Activated effector memory CD4-positive, alpha-beta T cell treated with Interleukin-2 at 50 U/mL for 16 hours (primary cell): ENCODE measurements at places on chromosomes 11 and 22.

- DNase-seq: no peak
Measured at GRCh38 chr22:39277142-39277607, 32.4 kb upstream of the PDGFB start.

- DNase-seq: no peak
Measured at GRCh38 chr11:126257764-126258163, 10.9 kb downstream of the SRPRA start.

DNA sequence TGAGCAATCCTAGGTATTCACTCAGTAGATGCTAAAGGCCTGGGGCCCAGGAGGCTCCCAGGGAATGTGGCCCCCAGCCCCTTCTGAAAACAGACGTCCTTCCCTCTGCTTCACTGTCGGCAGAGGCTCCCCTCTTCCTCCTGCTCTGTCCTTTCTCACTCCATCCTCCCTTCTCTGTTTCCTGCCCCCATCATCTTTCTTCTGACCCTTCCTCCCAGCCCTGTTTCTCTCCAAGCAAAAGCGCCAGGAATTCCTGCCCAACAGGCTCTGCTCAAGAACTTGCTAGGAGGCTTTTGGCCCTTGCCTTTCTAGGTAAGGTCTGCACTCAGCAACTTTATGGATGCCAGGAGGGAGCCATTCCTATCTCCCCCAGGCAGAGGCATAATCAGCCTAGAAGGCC is 300.5 kb downstream of the NTM start:
- no peak for DNase-seq

DNA sequence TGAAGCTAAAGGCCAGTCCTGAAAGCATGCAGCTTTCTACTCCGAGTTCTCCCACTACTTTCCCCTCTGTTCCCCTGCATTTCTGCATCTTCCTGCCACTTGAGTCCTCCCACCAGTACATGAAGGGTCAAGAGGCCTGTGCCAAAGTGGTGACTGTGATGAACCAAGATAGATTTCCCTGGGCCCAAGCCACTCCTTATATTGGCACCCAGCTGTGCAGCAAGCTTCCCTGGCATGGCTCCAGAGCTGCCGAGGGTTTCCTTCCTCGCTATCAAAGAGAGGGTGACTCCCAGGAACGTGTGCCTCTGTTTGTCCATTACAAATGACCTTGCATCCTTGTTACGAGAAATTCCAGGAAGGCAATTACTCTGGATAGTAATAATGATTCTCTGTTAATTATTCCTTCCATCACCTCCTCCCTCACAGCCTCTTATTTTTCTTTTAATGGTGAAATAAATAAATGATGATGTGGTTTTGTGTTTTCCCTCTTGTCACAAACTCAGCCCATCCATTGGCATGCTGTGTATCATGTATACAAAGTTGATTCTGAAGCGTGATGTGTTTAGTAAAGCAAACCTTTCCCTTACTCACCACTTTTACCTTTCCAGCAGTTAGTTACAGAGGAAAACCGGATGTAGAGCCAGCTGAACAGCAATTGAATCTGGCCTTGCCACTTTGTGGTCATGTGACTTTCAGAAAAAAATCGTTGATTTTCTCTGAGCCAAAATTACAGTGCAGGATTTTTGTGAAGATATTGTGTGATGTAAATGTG is 8.3 kb downstream of the SRSF8 start:
- DNase-seq: no peak

DNA sequence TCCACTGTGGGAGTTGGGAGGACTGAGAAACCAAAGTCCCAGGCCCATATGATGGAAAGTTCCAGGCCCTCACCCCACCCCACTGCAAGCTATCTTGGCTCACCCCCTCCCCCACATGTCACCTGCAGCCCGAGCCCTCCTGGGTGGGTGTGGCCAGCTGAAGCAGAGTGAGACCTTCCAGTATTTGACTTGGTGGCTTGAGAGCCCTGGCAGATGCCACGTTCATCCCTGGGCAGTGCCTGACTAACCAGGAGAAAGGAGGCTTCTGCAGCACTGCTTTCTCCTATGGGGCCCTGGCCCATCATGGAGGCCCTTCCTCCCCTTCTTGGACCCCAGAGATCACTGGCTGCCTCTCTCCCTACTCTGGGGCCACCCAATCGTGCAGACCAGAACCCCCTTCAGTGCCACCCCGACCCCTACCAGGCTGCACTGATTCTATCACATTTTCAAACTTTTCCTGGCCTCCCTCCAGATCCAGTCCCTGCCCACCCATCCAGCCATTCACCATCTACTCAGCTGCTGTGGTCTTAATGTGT is 38.1 kb upstream of the WNT11 start:
- no peak for DNase-seq

DNA sequence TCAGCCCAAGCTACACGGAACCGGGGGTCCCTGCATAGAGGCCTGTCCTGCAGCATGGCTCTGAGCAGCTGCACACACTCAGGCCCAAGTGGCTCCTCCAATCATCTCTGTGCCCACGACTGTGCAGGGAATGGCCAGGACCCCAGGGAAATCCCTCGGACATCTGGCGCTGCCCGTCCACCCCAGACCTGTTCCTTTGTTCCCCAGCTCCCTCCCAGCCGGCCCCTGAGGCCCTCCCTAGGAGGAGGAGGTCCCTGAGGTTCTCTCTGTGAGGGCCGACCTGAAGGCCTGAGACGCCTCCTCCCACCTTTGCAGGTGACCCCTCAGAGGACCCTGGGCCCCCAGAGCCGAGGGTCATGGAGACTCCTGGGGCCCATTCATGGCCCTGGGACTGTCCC is 1.1 kb downstream of the MLC1 start:
- no peak for DNase-seq

GRCh38 chr22:20425566-20426258 is 11.9 kb downstream of the SCARF2 start:
- no peak for DNase-seq

DNA sequence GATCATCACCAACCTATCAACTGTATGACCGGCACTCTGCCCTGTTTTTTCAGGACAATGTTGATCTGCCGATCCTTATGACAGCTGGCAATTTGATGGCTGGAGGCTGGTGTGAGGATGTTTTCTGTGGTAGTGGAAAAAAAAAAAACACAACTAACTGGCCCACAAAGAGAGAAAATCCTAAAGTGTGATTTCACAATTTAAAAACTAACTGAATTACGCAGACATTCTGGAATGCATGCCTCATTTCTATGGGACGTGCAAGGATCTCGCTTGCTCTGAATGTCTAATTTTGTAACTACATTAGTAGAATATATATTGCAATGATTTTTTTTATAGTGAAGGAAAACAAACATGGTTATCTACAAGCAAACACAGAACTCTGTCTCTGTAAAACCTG is 590.5 kb downstream of the ETS1 start:
- DNase-seq: no peak

GRCh38 chr11:40032331-40032730 is 1427.1 kb downstream of the LRRC4C start:
- DNase-seq: no peak

- DNase-seq: no peak
Measured at GRCh38 chr11:13116491-13116890, 107.4 kb downstream of the RASSF10 start.

GRCh38 chr11:69635195-69635594 is 5.8 kb upstream of the CCND1 start:
- no peak for DNase-seq

- DNase-seq: no peak
Measured at GRCh38 chr11:116984186-116984585, 114.0 kb downstream of the SIK3 start.

GRCh38 chr22:49621601-49622210 is 206.0 kb downstream of the BRD1 start:
- DNase-seq: no peak

DNA sequence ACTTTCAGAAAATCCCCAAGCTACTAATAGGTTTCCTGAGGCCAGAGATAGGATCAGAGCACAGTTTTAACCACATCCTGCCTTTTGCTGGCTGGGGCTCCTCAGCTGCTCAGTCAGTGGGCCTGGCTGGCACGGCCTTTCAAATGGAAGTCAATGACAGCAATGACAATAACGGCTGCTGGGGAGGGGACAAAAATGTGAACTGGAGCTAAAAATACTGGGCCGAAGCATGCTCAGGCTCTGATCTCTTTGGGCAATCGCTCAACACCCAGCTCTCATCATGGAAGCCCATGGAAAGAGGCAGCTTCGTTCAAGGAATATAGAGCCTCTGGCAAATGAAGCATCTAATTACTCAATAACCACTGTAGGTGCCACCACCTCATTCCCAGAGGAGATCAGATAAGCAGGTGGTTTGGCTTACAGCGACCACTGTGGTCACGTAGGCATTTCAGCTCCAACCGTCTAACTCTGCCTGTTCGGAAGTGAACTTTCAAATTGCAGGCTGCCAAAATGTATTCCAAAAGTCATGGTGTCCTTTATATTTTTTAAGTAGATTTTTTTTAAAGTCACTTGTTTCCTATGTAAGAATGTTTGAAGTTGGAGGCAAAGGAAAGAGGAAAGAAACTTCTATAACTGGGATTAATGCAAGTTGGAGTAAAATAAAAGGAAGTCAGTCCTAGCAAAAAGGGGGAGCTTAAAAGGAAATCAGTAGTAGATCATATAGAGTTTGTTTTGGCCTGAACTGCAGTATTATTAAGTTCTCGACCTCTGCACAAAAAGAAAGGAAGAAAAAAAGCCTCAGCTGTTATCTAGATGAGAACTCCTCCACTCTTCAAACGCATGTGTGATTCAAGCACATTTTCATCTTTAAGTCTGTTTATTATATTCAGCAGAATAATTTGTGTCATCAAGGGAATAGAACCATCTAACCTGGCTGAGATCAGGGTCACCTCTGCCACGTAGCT is 14.1 kb downstream of the WT1 start:
- DNase-seq: peak; percentile 34

GRCh38 chr22:33272180-33272579 is 214.0 kb upstream of the SYN3 start:
- DNase-seq: no peak

- DNase-seq: no peak
Measured at GRCh38 chr11:42631220-42631843, 680.5 kb upstream of the API5 start.

DNA sequence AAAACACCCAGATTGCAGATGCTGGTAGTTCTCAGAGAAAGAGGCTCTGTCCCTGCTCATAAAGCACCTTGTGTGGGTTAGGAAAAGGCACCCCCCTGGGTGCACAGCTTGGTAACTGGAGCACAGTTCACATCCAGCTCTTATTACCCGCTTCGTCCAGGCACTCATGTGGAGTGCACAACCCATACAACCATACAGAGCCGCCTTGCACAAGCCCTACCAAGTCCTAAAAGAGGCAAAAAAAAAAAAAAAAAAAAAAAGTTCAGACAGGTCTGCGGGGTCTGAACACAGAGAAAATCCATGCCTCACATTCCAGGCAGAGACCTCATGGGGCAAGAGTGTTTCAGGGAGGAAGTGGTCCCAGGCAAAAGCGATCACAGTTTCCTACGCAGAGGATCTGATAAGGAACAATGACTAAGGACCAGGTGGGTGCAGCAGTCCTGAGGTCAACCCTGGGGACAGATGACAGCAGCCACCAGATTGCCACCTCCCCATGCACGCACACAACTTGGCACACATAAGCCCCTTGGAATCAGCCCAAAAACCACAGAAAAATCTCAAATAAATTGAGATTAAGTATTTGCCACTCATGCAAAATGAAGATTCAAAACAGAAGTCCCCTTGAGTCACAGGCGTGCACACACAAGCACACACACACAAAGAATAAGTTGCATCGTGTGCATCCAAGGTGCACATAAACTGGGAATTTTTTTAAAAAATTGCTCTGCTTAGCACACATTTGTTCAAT is 12.3 kb downstream of the MB start:
- DNase-seq: no peak

GRCh38 chr11:115527534-115528125 is 23.4 kb upstream of the CADM1 start:
- DNase-seq: no peak

- no peak for DNase-seq
Measured at GRCh38 chr11:104275992-104276391, 112.0 kb upstream of the PDGFD start.

DNA sequence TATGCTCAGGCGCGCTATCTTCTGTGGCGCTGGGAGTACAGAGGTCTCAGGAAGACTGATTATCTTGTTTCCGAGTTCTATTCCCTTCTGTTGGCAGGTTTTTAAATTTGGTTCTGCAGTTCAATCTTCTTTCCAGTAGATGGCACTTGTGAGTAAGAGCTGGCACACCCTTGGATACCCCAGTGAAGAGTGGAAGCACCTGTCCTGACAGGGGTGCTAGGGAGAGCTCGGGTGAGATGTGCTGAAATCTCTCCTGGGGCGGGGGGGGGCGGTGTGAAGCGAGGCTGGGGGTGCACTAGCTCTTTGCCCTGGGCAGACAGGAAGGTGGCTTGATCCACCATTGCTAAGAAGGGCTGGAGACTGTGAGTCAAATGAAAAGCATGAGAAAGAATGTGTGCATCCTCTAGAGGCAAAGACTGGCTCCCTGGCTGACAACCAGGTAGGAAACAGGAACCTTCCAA is 679.9 kb upstream of the CCDC179 start:
- DNase-seq: no peak

DNA sequence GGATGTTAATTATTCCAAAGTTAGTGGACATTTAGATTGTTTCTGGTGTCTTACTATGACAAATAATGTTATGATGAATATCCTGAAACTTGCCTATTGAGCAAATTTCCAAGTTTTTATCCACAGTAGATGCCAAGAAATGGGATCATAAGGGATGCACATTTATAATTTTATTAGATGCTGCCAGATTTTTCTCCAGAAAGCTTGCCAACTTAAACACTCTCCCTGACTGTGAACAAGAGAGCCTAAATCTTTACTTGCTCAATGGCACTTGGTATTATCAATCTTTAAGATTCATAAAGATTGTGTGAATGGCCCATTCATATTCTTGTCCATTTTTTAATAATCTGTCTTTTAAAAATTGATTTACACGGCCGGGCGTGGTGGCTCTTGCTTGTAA is 82.4 kb downstream of the SPON1 start:
- no peak for DNase-seq

DNA sequence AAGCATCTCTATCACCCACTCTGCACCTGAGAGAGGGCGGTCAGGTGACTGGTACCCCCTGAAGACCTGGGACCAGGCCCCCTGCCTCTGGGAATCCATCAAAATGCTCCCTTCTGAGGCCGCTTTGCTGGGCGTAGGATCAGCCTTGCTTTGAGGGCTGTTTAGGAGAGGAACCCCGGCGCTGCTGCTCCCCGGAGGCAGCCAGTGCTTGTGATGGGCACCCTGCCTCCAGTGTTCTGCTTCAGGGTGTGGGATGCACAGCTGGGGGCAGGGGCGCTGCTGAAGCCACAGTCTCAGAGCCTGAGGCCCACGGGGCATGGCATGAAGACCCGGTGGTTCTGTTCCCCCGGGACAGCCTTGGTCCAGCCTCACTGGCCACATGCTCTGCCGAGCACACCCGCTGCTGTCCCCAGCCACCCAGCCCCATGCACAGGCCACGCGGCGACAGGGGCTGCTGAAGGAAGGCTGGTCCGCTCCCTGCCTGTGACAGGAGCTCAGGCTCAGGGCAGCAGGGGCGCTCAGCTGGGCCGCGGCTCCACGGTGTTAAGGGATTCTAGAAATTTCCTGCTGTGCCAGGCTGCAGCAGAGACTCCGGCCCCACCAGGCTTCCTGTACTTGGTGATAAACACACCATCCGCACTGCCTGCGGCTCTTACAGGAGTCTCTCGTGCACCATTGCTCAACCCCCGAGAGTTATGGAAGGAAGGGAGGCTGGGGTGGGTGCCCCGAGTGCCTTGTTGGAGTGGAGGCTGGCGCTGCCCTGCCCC is 91.0 kb downstream of the KCNQ1 start:
- DNase-seq: no peak
